Muscle of leg (tissue), 16 donors: ENCODE measurements at places on chromosomes 1 and 21.
A peak's percentile ranks its signal among the peaks of the same experiment; 100 is the strongest.

DNA sequence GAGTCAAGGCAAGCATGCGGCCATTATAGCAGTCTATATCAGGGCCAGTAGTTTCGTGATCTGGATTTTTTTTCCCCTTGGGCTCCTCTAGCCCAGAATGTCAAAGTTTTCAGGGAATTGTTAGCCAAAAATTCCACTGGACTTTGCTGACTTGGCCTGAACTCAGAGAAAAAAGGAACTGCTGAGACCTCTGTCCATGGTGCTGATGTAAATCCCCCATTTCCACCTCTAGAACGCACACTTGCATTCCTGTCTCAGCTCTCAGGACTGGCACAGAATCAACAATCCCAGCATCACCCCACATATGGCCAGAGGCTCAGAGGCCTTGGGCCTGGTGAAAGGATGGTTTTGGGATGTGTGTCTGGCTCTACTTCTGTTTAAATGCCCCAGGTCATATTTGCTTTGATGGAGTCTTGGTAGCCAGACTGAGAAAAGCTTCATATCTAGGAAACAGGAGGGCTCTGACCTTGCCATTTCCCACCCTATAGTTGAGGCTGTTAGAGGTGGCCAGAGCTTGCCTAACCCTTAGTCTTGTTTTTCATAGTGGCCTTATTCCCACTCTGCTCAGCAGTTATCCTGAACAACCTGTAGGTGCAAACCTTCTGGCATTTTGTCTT lies 16.9 kb upstream of the EFCAB14 start:
- no peaks in the 10 kb centered on the region for H3K4me1 ChIP-seq
- peak; percentile 73 for DNase-seq
- H3K27me3 ChIP-seq: no peaks in the 10 kb centered on the region
- H3K27ac ChIP-seq: no peak overlapping the region
- H3K4me3 ChIP-seq: no peak overlapping the region
- no peaks in the 10 kb centered on the region for H3K36me3 ChIP-seq

- H3K4me3 ChIP-seq: no peak overlapping the region
- H3K36me3 ChIP-seq: peaks cover 2% of the 10 kb centered on the region
- no peaks in the 10 kb centered on the region for H3K27me3 ChIP-seq
- H3K27ac ChIP-seq: no peak overlapping the region
Observed at GRCh38 chr1:12436817-12437599, 181.0 kb downstream of the DHRS3 start.

- H3K27ac ChIP-seq: no peak overlapping the region
- no peaks in the 10 kb centered on the region for H3K4me1 ChIP-seq
- no peaks in the 10 kb centered on the region for H3K27me3 ChIP-seq
- H3K36me3 ChIP-seq: no peaks in the 10 kb centered on the region
- H3K4me3 ChIP-seq: no peak overlapping the region
Observed at GRCh38 chr1:75625795-75626194, 14.9 kb upstream of the SLC44A5 start.

DNA sequence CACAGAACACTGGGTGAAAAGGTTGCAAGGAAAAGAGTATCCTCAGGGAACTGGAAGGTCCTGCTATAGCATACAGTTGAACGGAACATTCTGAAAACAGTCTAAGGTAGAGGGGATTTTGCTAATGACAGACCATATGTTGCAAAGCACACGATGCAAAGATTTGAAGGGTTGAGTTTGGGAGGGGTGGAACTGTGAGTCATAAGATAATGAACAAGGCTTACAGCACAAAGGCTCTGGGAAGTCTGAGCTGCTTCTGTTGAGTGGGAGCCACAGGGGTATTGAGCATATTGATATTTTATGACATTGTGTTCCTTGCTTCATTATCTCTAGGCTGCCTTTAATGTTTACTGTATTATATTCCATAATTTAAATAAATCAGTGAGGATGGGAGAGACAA lies 104.9 kb downstream of the PLPPR4 start:
- DNase-seq: no peak
- no peaks in the 10 kb centered on the region for H3K27me3 ChIP-seq
- no peak overlapping the region for H3K4me3 ChIP-seq
- H3K36me3 ChIP-seq: no peaks in the 10 kb centered on the region

DNA sequence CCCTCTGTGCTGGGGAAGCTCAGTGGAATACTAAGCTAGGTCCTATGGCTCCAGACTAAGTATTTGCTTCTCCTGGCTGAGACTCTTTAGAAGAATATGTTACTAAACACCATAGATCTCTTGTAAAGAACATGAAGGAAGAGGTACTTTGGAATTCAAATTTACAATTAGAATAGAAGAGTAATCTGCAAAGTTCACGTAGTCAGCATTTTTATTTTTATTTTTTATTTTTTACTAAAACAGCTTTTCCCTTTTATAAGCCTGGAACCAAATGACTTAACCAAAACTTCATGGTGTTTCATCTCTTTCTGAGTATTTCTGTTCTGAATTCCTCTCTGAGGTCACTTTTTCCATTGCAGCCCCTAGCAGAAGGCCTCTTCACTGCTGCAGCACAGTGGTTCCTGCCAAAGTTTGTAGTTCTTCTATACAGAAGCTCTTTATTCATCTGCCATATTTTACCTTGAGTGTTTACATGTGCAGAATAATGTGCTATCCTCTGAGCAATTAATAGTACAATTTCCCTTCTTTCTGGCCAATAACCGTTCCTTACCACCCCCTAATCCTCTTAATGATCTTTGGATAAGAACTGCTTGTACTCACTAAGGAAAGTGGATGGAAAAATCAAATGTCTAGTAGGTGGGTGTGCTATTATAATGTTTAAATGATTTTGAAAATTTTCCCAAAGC lies 27.2 kb downstream of the TSEN15 start:
- no peaks in the 10 kb centered on the region for H3K27me3 ChIP-seq
- H3K4me3 ChIP-seq: no peak overlapping the region
- H3K27ac ChIP-seq: peak overlapping the region; percentile 89
- peaks cover 2% of the 10 kb centered on the region for H3K36me3 ChIP-seq
- peak; percentile 98 for DNase-seq

DNA sequence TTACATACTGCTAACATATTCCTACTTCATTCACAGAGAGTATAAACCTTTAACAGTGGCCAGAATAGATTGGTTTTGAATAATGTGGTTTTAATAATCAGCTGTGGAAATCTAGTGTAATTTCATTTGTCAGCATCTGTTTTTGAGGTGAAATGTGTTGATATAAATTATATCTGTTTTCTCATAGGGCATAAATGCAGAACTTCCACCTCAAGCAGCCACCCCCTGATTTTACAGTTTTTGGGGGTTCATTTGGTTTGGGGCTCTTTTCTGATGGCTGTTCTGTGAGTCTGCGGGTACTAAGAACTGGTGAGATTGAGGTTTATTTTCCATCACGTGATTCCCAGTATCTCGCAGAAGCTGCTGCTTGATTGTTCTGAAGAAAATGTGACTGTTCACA lies 23.2 kb downstream of the EDARADD start:
- no peaks in the 10 kb centered on the region for H3K27me3 ChIP-seq
- H3K27ac ChIP-seq: no peak overlapping the region
- H3K4me3 ChIP-seq: no peak overlapping the region
- H3K4me1 ChIP-seq: no peaks in the 10 kb centered on the region
- no peak for DNase-seq
- H3K36me3 ChIP-seq: no peaks in the 10 kb centered on the region

DNA sequence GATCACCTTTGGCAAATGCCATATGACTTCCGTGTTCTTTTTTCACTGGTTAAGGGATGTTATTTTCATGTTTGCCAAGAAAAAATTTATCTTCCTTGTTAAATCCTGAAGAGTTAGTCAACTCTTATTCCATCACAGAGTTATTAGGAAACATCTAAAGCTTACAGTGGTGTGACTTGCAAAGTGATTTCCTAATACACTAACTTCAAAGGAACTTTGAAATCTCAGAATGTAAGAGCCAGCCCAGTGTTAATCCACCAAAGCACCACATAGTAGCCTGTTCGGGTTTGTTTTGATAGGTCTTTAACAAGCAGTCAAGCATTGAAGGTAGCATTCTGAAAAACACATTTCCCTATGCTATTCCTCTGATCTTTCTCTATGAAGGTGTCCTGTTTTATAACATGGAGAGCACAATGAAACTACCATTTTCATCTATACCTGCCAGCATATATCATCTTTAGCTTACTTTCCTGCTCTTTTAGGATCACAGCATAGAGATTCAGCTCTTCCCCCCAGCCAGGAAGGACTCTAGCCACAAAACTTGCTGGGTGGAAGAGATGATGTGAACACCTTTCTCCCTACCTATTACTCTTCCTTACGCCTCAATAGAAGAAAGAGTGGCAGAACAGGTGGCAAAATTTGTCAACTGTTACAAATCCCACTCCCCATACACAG lies 82.4 kb upstream of the MAGI3 start:
- H3K27ac ChIP-seq: no peak overlapping the region
- no peaks in the 10 kb centered on the region for H3K36me3 ChIP-seq
- H3K4me3 ChIP-seq: no peak overlapping the region
- no peaks in the 10 kb centered on the region for H3K4me1 ChIP-seq
- no peaks in the 10 kb centered on the region for H3K27me3 ChIP-seq
- no peak for DNase-seq

GRCh38 chr1:178871551-178872320 lies 859 bp upstream of the ANGPTL1 start:
- H3K27ac ChIP-seq: peak overlapping the region; percentile 86
- H3K4me1 ChIP-seq: no peaks in the 10 kb centered on the region
- no peaks in the 10 kb centered on the region for H3K27me3 ChIP-seq
- DNase-seq: no peak
- no peak overlapping the region for H3K4me3 ChIP-seq

GRCh38 chr1:220217383-220217988 lies 54.8 kb downstream of the RAB3GAP2 start:
- H3K36me3 ChIP-seq: no peaks in the 10 kb centered on the region
- no peak overlapping the region for H3K27ac ChIP-seq
- H3K4me3 ChIP-seq: no peak overlapping the region
- no peaks in the 10 kb centered on the region for H3K4me1 ChIP-seq

DNA sequence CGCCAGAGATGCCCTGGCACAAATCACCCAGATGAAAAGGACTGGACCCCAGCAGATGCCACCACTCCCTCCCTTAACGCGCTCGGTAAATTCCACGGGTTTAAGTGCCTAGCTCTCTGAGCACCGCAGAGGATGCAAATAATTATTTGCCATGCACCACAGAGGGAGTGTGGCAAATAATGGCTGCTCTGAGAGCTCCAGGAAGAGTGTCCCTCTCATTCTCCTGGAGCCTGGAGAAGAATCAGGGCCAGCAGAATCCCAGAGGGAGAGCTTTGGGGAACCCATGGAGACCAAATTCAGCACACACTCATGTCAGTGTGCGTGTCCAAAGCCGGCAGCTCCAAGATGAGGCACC lies 667 bp downstream of the HHIPL2 start:
- H3K27me3 ChIP-seq: peaks cover 13% of the 10 kb centered on the region
- no peaks in the 10 kb centered on the region for H3K36me3 ChIP-seq
- H3K4me3 ChIP-seq: no peak overlapping the region
- DNase-seq: no peak
- peaks cover 5% of the 10 kb centered on the region for H3K4me1 ChIP-seq

- no peak overlapping the region for H3K27ac ChIP-seq
- H3K36me3 ChIP-seq: no peaks in the 10 kb centered on the region
- no peaks in the 10 kb centered on the region for H3K27me3 ChIP-seq
- no peaks in the 10 kb centered on the region for H3K4me1 ChIP-seq
Observed at GRCh38 chr21:25509862-25510261, 97.4 kb downstream of the MRPL39 start.

DNA sequence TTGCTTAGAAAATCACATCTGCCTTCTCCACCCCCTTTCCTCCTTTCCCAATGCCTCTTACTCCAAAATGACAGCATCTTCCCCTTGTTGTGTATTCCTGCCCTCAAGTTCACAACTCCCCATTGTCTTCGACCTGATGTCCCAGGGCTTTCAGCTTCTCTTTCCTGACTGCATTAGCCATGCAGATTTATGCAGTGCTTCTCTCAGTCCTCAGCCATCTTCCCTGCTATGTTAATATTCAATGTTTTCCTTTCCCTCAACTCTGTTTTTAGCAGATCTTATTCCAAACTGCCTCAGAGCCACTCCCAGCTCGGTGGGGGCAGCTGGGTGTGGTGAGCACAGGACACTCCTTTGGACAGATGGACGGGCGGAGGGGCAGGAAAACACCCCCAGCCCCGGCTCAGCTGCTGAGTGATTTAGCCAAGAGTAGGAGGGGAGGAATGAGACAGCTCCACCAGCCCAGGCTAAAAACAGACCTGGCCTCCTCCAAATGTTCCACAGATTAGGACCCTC lies 71.0 kb downstream of the CD2 start:
- peak overlapping the region; percentile 98 for H3K27ac ChIP-seq
- peak; percentile 96 for DNase-seq
- H3K27me3 ChIP-seq: no peaks in the 10 kb centered on the region
- no peaks in the 10 kb centered on the region for H3K36me3 ChIP-seq
- no peak overlapping the region for H3K4me3 ChIP-seq

GRCh38 chr1:189962181-189962580 lies 515.5 kb downstream of the BRINP3 start:
- H3K4me3 ChIP-seq: no peak overlapping the region
- H3K4me1 ChIP-seq: peaks cover 3% of the 10 kb centered on the region
- no peak overlapping the region for H3K27ac ChIP-seq
- H3K27me3 ChIP-seq: no peaks in the 10 kb centered on the region

DNA sequence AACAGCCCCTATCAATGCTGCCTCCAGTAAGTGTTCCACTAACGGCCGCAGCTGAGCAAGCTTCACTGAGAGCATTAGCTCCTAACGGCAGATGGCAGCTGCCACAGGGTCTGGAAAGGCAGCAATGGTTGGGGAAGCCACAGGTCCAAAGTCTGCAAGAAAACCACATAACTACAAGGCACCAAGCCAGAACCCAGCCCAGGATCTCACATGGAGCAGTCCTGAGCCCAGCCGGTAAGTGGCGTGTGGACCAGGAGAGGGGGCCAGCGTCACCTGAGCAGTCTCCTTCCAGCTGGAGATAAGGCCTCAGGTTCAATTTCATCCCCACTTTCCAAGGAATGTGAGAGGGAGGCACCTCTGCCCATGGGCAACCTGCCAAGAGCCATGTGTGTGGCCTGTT lies 13.2 kb downstream of the SYT2 start:
- no peak overlapping the region for H3K4me3 ChIP-seq
- no peaks in the 10 kb centered on the region for H3K4me1 ChIP-seq
- no peaks in the 10 kb centered on the region for H3K36me3 ChIP-seq
- H3K27me3 ChIP-seq: peaks cover 15% of the 10 kb centered on the region

- peak within 1 kb of the TSS; percentile 92 for H3K27ac ChIP-seq
- peak; percentile 91 for DNase-seq
- H3K4me1 ChIP-seq: peaks cover 33% of the 10 kb centered on the region
- H3K4me3 ChIP-seq: peak within 1 kb of the TSS; percentile 74
Observed at GRCh38 chr1:116909512-116910378, at the start of gene PTGFRN. Gene PTGFRN, plus strand, starts transcription at chr1:116909916. Its CDS starts 288 bp downstream, at chr1:116910204.

GRCh38 chr21:46190491-46191131 lies 6.4 kb upstream of the SPATC1L start:
- DNase-seq: no peak
- H3K27ac ChIP-seq: no peak overlapping the region
- H3K27me3 ChIP-seq: no peaks in the 10 kb centered on the region
- no peak overlapping the region for H3K4me3 ChIP-seq

GRCh38 chr1:47915677-47916353 lies 81.4 kb downstream of the TRABD2B start:
- H3K27ac ChIP-seq: no peak overlapping the region
- peaks cover 21% of the 10 kb centered on the region for H3K4me1 ChIP-seq
- DNase-seq: no peak

DNA sequence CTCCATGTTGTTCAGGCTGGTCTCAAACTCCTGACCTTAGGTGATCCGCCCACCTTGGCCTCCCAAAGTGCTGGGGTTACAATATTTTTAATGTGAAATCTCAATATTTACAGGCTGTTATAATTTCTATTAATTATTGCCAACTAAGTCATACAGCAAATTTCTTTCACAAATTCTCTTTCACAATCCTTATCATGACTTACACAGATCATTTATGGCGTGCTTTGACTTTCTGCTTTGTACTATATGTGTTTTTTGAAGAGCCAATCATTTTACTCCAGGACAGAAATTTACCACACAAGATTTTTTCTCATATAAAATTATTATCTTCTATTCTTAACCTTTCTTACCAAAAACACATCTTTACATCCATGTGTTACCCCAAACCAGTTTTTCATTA lies 1729.9 kb downstream of the NCAM2 start:
- no peaks in the 10 kb centered on the region for H3K4me1 ChIP-seq
- no peaks in the 10 kb centered on the region for H3K27me3 ChIP-seq
- H3K27ac ChIP-seq: no peak overlapping the region
- no peak overlapping the region for H3K4me3 ChIP-seq
- H3K36me3 ChIP-seq: no peaks in the 10 kb centered on the region
